ENCODE measurements at places on chromosomes 1 and 21.

- no peak for DNase-seq
Observed at GRCh38 chr1:17617787-17618557, 78.5 kb downstream of the ARHGEF10L start.

- no peak for DNase-seq
Observed at GRCh38 chr1:68120136-68120791, 69.8 kb upstream of the DIRAS3 start.

DNA sequence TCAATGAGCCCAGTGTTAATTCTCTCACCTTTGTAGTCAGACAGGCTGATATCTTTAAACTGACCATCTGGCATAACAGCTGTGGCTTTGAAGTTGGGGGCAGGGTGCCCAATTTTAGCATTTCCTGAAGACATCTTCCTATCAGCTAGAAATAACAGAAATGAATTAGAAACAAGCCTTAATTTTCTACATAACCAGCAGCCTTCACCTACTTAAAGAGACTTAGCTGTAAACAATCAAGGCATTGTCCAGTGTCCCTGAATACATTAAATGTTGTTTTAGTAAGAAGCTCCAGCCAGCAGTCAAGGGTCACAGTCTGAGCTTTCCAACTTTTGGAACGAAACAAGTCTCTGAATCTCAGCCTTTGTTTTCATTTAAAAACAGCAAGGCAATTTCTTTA, 2.8 kb downstream of the PRDX1 start:
- no peak for DNase-seq

DNA sequence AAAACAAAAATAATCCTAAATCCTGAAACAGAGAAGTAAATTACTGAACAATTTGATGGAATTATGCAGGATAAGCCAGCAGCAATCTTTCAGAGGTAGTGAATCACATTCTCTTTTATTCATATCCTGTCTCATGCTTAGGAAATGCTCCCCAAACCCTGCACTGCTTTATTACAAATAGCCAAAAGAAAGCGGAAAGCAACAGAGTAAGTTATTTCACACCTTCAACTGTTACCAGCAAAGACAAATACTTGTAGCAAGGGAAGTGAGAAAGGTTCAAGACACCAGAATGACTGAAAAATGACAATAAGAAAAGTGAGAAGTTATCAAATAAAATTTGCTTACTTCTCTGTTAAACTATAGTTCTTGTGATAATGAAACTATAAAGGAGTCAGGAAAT, 6.2 kb downstream of the ZRANB2 start:
- no peak for DNase-seq

DNA sequence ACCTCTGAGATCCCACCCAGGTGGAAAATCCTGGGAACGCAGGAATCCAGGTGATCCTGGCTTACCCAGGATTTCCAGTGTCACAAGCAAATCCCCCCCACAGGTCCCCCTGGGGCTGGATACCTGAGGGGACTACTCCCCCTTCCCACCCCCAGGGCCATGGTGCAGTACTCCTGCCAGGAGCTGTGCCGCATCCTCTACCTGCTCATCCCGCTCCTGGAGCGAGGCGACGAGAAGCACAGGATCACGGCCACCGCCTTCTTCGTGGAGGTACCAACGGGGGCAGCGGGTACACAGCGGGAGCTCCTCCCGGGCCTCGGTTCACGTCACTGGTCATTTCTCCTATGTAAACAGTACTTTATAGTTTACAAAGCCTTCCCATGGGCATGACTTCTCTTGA, 20.4 kb upstream of the TTC4 start:
- DNase-seq, result no peak

GRCh38 chr1:102661481-102661880, 446.8 kb downstream of the COL11A1 start:
- no peak for DNase-seq

DNA sequence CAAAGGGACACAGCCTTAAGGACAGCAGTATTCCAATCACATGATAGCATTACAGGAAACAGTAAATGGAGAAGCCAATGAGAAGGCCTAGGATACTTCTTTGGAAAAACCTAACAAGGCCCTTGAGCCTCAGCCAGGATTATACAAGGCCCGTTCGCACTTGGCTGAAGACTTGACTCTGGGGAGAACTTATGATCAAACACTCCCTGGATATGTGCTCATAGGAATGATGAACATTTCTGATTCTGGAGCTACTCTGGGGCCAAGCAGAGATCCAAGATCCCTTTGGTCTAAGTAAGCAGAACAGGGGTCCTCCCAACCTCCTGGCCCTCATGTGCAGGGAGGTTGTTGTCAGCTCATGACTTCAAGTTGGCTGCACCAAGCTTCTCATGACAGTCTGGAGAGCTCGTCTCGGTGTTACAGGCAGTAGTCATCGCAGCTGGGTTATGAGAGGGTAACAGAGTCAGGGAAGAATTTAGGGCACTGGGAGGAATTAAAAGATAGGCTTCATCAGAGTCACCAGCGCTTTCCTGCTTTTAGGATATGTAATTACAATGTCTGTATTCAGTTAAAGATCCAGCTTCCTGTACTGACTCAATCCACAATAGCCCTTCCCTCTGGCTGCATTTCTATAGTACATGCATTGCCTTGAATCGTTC, 92.5 kb upstream of the IRF2BP2 start:
- no peak for DNase-seq

DNA sequence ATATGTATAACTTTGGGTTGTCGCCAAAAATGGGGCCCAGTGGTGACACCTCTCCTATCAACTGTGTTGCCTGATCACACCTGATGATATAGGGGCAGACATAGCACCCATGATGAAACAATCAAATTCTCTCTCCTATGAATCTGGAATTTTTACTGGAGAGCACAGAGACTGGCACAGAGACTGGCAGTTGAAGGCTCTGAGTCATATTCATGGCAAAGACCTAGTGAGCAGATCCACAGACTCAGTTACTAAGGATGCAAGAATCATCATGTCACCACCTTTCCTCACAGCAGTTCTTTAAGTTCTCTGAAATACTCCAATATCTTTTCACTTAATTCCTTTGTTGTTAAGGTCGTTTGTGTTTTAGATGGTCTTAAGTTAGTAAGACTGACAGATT, 60.0 kb downstream of the APCS start:
- DNase-seq, result no peak

DNA sequence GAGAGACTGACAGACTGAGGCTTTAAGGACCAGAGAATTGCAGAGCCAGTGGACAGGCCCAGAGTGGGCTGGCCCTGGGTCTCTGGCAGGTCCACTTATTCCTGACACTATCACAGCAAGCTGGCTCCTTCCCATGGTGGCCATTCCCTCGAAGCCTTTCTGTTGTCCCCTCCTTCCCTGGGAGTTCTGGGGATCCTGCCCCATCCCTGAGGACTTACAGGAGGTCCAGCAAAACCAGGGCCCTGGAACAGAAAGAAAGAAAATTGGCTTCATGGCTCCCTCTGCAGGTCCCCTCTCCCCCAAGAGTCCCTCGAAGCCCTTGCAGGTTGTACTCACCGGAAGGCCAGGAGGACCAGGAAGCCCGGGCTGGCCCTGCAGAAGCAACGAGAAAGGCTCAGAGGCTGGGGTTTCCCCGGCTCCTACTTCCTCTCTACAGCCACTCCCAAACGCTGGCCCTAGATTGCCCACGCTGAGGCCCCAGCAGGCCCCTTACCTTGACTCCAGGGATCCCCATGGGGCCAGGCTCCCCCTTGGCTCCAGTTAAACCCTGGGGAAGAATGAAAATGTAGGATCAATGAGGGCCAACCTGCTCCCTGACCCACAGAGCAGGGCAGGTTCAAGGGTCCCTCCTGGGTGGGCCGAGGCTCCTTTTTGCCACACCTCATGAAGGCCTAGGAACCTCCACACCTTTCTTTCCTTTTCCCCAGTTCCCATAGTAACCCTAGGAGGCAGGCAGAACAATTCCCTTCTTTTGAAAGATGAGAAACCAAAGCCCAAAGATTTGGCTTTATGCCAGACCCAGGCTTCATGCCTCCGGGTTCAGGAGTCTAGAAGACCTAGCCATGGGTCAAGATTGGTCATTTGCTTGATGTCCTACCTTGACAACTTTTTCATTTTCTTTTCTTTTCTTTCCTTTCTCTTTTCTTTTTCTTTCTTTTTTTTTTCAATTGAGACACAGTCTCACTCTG, 4.6 kb downstream of the COL9A2 start:
- DNase-seq, result no peak

DNA sequence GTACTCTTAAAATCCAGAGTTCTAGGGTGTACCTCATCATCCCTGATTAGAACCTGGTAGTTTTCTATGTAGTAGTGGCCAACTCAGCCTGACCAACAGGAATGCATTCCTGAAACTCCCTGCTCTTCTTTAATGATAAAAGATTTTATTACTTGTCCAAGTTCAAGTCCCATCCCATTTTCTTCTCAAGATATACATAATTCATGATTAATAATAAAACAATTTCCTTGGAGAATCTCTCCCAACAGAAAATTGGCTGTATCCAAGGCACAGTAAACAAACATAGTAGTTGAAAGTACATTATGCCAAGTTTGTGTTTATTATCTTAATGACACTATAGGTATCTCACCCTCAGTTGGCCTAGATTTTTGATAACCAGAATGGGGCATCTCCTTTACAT, 714.1 kb upstream of the ADAMTS5 start:
- no peak for DNase-seq

GRCh38 chr1:56235909-56236510, 343.4 kb downstream of the PLPP3 start:
- no peak for DNase-seq

DNA sequence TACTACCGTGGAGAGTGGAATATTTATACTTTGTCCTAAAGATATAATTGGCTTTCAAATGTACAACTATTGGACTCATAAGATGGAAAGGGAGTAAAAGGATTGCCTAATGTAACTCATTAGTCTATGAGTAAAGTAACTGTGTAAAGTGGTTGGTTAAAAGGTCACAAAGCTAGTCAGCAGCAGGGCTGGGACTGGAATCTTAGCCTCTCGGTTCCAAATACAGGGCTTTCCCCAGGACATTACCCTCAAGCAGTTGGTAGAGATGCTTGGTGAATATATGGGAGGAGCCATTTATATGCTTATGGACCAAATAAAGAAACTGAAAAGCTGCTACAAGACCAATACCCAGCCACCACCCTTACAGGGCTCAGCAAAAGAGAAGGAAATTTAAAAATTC, 283.7 kb downstream of the HLX start:
- DNase-seq, result no peak

DNA sequence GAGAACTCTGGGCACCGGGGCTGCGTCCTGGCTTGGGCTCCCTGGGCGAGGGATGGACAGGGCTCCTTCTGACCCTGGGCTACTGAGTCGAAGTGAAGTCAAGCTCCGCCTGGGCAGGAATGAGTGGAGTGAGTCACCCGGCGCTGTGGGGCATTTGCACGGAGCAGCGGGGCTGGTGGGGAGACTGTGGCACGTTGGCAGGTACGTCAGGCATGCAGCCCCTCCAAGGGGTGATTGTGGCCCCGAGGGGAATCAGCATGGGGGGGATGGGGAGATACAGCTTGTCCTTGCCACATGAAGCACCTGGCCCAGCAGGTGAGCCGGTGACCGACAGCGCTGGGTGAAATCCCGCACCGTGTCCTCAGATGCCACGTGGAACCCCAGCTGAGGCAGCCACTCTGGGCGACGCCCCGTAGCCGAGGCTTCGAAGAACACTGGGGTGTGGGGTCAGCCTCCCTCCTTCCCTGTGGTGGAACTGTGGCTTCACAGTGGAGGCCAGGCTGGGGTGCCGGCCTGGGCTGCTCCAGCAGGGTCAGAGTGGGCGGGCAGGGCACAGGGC, 62.3 kb downstream of the COL18A1 start:
- DNase-seq, result no peak

DNA sequence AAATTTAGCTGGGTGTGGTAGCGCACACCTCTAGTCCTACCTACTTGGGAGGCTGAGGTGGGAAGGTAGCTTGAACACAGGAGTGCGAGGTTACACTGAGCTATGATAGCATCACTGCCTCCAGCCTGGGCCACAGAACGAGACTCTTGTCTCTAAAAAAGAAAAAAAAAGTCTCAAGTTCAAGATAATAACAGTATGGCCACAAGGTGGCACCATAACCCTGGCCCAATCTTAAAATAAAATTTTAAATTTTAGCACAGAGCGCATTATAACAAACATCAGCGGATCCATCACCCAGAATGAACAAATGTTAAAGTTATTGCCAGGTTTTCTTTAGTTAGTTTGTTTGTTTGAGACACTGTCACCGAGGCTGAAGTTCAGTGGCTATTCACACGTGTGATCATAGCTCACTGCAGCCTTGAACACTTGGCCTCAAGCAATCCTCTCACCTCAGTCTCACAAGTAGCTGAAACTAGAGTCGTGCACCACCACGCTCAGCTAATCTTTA, 2.9 kb upstream of the HTR6 start:
- peak; percentile 35 for DNase-seq

DNA sequence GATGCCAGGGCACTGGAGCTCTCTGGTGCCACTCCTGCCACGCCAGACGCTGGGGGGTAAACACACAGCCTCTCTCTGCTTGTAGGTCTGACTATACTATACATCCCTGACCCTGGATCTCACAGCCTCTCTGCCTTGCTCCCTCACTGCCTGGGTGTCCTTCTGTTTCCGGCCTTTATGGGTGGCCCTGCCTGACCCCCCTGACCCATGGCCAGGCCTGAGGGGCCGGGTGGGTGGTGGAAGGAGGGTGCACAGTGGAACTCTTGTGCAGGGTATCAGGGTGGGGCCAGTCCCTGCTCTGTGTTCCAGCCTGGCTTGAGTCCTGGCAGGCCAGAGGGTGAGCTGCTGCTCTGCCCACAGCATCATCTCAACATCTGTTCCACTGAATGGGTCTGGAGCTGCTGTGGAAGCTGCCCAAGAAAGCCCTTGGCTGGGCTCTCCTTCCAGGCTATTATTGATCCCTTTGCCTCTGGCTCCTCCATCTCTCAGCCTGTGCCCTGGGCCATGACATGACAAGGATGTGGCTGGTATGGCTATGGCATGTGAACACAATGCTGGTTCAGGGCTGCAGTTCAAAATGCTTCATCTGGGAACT, 17.2 kb upstream of the SYNC start:
- DNase-seq, result no peak

GRCh38 chr1:165036403-165036802, 320.1 kb downstream of the LMX1A start:
- DNase-seq, result no peak

- no peak for DNase-seq
Observed at GRCh38 chr1:94599095-94599813, 57.7 kb upstream of the F3 start.

DNA sequence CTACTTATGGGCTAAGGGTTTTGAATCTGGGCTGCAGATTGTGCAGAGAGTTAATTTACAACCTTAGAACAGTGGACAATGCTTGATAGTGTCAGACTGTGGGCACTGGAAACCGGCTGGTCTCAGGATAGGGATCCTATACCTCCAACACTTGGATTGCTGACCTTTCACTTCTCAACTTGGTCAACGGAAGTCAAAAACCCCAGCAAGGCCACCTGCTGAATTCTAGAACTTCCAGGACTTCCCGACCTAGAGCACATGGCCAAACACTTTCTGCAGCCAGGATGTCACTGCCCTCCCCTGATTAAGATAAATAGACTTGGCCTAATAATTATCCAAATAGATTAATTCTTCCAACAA, 336 bp upstream of the DENND2D start:
- DNase-seq, result no peak

DNA sequence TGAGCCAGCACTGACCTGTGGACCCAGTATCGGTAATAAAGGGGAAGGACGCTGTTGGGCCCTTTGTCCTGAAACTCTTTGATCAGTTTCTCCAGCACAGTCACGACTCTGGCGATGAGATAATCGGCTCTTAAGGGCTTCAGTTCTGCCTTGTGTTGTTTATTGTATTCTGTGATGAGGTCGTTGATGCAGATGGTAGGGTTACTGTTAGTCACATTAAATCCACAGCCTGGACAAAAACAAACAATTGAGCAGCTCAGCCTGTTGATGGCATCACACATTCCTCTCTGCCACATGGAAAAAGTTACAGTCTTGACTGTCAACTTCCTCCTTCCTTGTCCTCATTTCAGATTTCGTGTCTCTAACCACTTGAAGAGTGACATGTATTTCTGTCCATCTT, 57.6 kb downstream of the SIM2 start:
- no peak for DNase-seq

All from activated naive CD4-positive, alpha-beta T cell (primary cell).